GM10248 (cell line): ENCODE measurements at places on chromosomes 16 and 17.

DNA sequence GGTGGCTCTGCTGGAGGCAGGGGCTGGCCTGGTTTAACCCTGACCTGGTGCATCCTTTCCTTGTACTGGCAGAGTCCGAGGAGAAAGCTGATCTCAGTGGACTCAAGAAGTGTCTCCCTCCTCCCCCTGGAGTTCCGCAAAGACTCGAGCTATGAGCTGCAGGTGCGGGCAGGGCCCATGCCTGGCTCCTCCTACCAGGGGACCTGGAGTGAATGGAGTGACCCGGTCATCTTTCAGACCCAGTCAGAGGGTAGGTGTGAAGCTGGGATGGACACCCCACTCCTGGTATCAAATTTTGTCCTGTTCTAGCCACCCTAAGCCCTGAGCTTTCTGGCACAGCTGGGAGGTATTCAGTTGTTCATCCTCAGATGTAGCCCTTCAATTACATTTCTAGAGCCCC lies 42.5 kb downstream of the IL21R start:
- DNase-seq: no peak

DNA sequence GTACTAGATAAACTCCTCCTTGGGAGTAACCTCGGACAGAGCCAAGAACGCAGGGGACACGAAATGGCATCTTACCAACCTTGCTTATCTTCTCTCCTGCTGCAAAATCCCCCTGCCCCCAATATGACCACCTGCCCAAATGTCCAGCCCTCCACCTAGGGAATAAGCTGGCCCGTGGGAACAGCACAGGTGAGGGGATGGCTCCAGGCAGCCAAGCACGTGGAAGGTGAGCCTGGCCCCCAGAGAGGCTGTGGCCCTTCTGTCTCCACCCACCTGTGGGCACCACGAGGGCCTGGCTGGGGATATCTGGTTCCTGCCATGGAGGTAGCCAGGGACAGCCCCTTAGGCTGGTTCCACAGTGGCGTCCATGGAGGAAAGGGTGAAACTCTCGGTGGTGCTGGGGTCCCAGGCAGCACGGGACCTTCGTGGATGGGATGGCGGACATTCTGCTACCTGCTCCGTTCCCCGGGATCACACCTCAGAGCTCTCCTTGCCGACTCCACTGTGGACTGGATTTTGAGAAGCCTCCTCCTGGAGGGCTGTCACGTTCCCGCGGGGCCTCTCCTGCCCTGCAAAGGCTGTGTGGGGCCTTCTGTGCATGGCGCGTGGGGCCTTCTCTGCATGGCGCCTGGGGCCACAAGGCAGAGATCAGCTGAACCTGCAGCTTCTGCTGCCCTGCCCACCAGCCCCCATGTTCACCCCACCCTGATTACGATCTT lies 388.5 kb upstream of the TNRC6C start:
- no peak for DNase-seq

DNA sequence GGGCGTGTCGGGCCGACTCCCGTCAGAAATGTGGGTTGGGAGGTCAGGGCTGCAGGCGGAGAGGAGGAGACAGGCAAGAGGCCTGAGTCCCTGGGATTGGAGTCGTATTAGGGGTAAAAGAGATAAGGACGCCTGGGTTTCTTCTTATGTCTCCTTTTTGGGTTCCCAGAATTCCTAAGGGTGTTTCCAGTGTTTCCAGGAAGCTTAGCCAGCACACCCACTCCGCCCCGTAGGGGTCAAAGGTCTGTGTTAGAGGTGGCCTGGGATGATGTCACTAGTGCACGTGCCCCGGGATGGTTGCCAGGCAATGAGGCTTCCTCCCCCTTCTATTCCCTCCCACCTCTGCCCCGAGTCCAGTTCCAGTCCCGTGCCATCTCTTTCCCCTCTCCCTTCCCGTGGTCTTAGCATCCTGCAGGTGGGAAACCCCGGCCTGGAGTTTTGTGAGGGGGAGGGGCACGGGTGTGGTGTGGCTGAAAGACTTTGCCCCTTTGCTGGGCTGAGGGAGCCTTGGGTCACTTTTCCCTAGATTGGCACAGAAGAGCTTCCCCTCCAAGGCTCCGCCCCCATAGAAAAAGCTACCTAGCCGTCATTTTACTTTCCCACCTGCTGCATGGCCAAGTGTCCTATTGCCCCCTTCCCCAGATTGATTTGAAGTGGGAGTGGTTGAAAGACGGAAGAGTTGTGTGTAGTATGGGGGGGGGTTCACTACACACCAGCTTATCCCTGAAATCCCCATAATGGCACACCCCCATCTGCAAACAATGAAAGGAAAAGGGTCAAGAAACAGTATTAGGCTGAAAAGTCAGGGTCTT lies 2.8 kb downstream of the KDM6B start:
- no peak for DNase-seq

GRCh38 chr17:82795615-82796014 lies 43.8 kb downstream of the TBCD start:
- no peak for DNase-seq

DNA sequence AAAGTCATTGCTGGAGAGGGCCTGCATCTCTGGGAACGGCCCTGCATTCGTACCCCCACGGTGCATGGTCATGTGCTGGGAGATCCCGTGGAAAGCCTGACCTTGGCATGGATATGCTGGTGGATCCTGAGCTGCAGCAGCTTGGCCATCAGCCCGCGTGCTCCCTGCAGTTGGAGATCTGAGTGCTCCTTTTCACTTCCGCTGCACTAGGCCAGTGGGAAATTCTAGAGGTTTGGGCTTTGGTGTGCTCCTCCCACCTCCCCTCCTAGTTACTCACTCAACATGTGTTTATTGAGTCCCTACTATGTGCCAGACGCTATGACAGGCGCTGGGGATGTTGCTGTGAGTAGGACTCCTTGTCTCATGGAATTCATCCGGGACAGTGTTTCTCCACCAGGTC lies 91.1 kb downstream of the RGS9 start:
- no peak for DNase-seq

- no peak for DNase-seq
These were observed 111.1 kb downstream of the VAT1L start for GRCh38 chr16:77899416-77899815.

DNA sequence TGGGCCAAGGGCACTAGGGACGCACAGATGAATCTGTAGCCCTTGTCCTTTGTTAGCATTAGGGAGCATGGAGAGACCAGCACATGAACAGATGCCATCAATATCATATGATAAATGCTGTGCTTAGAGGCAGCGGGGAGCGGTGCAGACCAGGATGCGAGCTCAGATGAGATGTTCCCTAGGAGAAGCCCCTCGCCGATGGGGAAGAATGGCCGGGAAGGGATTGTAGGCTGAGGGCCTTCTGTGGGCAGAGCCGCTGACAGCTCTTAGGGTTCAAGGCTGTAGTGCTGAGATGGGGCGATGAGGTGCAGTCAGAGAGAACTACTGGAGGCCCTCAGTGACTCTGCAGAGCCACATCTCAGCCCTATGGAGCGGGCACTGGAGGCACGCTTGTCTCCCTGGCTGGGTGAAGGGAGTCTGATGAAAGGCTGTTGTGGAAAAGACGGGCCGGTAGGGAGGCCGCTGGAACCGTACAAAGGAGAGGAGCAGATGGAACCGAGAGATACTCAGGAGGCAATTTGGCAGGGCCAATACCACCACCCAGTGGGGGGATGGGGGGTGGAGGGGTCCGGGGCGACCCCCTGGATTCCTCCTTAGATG lies 66.3 kb upstream of the ENDOV start:
- no peak for DNase-seq

GRCh38 chr16:85844786-85845185 lies 45.3 kb downstream of the COX4I1 start:
- no peak for DNase-seq

GRCh38 chr17:60656499-60656898 lies 21.2 kb upstream of the BCAS3 start:
- no peak for DNase-seq

- no peak for DNase-seq
These were observed 80.1 kb downstream of the ABCC6 start for GRCh38 chr16:16143038-16143763.

DNA sequence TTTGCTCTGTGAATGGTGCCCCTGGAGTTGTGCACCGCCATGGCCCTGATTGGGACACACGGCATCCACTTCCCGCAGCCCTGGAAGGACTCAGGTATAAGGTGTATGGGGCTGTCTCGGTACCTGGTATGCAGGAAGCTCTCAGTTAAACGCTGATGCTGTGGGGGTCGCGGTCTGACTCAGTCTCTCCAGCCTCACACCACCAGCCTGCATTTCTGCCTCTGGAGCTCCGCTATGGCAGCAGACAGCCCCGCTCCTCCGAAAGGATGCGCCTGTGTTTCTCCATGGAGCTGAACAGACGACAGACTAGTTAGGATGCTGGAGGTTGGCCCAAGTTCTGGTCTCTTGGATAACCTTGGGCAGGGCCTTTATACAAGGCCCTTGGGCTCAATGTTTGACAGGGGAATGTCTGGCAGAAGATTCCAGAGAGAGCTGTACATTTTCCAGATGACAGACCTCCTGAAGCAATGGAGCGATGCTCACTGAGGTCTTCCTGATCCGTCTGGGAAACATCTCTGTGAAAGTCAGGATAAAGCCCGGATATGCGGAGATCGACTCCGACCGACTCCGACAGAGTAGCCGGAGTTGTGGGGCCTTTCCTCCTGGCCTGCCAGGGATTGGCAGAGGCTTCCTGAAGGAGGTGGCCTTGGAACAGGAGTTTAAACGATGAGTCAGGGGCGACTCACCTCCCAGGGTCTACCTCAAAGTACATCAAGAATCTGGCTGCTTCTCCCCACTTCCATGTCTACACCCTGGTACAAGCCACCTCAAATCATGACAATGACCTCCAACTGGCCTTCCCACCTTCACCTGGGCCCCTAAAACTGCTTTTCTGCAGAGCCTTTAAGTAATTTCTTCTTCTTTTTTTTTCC lies 21.9 kb upstream of the BCAR1 start:
- no peak for DNase-seq

DNA sequence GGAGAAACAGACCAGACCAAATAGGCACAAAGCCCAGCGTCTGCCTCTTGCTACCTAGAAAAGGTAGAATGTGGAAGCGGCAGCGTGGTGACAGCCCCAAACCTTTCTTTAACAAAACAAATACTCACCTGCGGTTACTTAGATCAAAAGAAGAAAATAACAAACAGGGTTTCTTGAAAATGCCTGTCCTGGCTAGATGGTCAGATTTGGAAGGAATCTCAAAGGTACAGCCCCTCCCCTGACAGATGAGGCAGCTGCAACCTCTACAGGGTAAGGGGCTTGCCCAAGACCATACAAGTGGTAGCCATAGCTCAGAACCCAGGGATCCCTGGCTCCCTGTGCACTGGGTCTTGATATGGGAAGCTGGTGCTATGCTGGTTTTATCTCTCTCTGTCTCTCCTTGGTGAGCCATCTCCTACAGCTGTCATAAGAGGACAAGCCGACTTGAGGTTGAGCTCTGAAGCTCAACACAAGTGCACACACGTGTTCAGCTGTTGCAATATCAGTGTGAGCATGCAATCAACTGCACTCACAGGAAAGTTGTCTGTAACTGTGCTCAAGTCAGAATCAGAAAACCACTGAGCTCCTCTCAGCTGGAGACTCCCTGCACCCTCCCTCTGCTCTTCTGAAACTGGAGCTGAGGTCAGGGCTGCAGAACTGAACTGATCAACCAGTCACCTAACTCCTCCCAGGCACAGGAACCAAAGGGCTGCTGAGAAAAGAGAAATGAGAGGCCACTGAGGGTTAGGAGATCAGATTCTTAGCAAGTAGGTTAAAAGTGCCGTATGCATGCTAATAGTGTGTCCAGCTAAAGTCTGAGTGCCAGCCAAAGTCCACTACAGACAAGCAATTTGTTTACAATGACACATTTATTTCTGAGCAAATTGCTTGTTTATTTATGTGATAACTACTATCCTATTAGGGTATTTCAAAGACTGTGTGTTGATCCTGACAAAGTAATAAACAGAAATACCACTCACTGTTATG lies 6.1 kb upstream of the RNF157 start:
- peak; percentile 87 for DNase-seq

DNA sequence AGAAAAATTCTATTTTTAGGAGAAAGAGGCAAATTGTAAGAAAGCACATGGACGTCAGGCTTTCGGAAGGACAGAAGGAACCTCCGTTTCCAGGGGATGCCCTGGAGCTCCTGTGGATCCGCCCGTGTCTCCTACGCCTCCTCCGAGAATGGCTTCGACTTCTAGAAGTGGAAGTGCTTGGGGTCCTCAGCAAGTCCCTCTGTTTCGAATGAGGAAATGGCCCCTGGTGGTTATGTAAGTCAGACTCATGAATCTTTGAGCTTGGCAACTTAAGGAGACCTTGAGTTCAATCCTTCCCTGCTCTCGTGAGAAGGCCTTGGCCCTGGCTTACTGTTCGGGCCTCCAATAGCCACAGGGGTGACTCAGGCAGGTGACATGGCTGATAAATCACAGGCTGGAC lies 38.9 kb downstream of the COX4I1 start:
- DNase-seq: no peak

GRCh38 chr16:22008215-22009059 lies 526 bp downstream of the MOSMO start:
- no peak for DNase-seq

- no peak for DNase-seq
These were observed 122.9 kb upstream of the ELAC2 start for GRCh38 chr17:13140750-13141149.

DNA sequence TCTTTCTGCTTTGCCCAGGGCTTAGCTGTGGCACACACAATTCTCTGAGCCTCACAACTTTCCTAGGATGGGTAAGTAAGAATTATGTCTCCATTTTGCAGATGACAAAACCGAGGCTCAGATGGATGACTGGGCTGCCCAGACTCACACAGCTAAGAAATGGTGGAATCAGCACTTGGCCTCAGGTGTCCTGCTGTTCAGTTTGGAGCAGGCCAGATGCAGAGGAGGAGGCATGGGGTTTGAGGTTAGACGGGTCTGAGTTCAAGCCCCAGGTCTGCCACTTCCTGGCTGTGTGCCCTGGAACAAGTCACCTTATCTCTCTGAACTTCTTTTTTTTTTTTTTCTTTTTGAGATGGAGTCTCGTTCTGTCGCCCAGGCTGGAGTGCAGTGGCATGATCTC lies 1.7 kb upstream of the MEOX1 start:
- no peak for DNase-seq

GRCh38 chr16:78768226-78768625 lies 668.8 kb downstream of the WWOX start:
- DNase-seq: no peak

DNA sequence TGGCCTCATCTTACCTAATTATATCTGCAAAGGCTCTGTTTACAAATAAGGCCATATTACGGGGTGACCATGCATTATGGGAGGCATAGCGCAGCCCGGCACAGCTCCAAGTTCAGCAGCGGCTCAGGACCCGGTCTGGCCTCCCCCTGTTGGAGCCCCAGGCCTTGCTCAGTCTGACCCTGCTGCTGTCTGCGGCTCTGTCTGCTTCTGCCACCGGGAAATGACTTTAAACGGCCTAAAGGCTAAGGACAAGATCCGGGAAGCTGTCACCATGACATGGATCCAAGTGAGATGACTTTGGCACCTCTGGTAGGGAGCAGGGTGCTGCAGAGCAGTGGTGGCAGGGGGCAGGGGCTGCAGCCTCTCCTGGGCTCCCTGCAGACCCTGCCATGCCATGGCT lies 140.6 kb upstream of the GSE1 start:
- DNase-seq: no peak

- peak; percentile 79 for DNase-seq
These were observed 121.9 kb upstream of the GSE1 start for GRCh38 chr16:85491058-85491771.

- no peak for DNase-seq
These were observed 128.5 kb upstream of the HS3ST2 start for GRCh38 chr16:22685459-22685830.

GRCh38 chr17:80892900-80893603 lies 98.6 kb upstream of the CHMP6 start:
- no peak for DNase-seq
